Panc1 (cell line): ENCODE measurements at places on chromosomes 7 and 10.

DNA sequence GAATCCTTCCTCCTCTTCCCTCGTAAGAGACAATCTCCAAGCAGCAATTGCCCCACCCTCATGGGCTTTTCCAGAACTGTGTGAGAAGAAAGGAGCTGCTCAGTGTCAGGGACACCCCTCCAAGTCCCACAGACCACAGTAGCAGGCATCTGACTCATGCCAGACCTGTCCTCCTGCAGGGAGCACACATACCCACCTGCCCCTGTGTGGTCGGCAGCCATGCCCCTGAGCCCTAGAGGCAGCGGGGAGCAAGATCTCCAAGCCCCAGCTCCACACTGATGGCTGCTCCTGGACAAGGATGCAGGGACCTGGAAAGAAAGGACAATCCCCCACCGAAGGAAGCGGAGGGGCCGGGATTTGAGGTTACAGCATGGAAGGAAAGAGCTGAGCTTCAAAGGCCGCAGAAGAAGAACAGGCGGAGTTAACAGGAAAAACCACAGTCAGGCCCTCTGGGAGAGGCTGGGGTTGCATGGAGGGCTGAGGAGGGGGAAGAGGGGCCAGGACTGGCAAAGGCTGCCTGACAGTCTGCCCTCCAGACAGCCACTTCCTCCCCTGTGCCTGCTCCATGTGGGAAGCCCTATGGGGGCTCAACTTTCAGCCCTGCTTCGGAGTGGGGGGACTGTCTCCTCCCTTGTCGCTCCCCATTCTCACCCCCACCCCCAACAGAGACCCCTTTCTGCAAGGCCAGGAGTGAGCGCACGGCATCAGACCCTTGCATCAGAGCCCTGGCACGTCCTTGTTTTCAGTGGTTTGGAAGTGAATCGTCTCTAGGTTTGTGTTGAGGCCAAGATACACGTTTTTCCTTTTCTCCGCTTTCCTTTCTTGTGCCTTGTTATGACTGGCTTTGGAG, 46.8 kb downstream of the ASB13 start:
- DNase-seq = no peak

GRCh38 chr7:141558544-141559183, 7.5 kb downstream of the AGK start:
- no peak for DNase-seq

DNA sequence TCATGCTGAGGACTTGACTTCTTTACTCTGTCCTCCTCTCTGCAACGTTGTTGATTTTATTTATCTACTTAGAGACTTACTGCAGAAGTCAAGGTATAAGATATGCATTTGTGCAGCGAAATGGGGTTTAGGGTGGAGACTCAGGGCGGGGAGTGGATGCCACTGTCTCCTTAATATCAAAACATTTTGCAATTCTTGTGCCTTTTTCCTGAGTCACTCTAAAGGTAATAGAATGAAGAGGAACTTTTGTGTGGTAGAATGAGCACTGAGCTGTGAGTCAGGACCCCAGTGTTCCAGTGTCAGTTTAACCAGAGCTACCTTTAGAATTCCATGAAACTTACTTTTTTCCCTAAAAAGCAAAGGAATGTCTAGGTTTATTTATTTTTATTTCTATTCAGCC, 78.2 kb downstream of the VTI1A start:
- no peak for DNase-seq

DNA sequence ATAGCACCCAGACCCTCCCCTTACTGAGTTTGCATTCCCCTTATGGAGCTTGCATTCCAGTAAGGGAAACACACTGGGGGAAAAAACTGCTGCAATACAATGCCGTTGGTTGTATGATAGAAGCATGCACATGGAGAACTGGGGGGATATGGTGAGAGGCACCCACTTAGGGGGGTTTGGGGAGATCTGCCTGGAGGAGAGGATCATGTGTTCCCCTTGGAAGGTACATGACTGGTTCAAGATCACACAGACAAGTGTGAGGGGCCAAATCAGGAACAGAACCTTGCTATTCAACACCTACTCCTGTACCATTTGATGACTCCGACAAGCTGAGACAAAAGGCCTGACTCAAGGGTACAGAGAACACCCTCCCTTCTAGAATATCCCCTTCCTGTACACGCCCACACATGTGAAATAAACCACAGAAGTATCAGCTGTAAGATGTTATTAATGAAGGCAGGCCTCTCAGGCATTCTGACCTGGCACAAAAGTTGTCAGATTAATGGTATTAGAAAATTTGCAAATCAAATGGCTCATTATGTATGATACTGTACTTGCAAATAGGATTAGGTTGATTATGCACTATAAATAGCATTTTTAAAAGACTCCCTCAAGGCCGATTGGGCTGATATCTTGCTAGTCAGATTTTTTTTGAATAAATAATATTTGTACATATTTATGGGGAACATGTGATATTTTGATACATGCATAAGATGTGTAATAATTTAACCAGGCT, 122.2 kb downstream of the NPY start:
- DNase-seq = no peak

- DNase-seq = no peak
Measured at GRCh38 chr7:157400171-157400860, 63.5 kb downstream of the DNAJB6 start.

DNA sequence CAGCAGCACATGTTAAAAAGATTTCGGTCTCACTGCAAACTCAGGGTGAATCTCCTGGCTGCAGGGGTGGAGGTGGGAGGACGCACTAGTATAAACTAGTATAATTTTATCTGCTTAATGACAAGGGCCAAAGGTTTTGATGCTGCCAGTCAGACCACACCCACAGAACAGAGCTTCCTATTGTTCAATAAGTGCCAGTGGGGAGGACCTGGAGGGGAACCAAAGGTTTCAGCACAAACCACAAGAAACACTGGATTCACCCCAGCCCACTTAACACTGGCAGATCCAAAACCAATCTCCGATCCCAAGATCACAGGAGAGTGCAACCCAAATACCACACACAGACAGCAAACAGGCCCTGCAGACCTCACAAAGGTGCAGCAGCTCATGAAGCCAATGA, 6.6 kb downstream of the VOPP1 start:
- no peak for DNase-seq

DNA sequence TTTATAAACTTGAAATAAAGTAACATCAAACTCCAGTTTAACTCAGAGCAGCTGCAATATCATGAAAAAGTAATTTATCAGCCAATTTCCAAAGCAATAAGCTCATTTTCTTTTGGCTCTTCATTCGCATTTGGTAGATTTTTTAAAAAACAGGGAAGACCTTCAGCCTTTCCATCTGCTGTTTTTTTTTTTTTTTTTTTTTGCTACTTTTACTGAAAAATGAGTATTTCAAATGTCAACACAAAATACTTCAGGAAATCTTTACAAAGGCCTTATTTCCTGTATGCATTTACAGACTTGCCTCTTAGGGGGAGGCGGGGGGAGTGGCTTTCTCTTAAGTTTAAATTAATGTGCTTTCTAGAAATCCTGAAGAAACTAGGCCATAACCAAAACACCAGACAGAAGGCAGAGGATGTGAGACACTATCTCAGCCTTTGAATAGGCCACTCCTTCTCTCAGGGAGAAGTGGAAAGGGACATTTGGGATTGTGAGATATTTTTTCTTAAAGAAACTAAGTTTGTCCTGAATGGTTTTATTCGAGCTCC, 91.8 kb downstream of the COL28A1 start:
- DNase-seq = no peak

- no peak for DNase-seq
Measured at GRCh38 chr10:27743877-27744801, 1.5 kb downstream of the MKX start.

GRCh38 chr7:127974446-127975035, 56.7 kb downstream of the LRRC4 start:
- no peak for DNase-seq

GRCh38 chr7:24395512-24395911, 111.5 kb downstream of the NPY start:
- no peak for DNase-seq

DNA sequence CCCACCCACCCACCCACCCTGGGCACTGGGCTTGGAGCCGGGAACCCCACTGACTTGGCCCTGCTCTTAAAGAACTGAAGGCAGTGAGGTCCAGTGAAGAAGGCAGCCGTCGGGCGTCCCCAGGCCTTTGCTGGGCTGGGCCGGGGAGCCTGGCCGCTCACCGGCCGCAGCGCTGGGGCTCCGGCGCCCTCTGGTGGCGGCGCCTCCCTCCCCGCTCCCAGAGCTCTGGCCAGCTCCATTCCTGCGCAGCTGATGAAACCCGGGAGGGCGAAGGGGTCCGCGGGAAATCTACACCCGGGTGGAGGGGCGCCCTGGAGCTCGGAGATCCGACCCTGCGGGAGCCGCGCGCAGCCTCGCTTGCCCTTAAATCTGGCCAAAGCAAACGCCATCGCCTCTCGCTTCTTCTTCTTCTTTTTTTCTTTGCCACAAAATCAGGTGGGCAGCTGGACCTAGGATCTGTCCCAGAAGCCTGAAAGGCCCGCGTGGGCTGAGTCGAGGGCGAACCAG, 1.7 kb upstream of the CXCL12 start:
- no peak for DNase-seq

GRCh38 chr7:116548506-116548905, 23.7 kb downstream of the CAV1 start:
- DNase-seq = no peak

DNA sequence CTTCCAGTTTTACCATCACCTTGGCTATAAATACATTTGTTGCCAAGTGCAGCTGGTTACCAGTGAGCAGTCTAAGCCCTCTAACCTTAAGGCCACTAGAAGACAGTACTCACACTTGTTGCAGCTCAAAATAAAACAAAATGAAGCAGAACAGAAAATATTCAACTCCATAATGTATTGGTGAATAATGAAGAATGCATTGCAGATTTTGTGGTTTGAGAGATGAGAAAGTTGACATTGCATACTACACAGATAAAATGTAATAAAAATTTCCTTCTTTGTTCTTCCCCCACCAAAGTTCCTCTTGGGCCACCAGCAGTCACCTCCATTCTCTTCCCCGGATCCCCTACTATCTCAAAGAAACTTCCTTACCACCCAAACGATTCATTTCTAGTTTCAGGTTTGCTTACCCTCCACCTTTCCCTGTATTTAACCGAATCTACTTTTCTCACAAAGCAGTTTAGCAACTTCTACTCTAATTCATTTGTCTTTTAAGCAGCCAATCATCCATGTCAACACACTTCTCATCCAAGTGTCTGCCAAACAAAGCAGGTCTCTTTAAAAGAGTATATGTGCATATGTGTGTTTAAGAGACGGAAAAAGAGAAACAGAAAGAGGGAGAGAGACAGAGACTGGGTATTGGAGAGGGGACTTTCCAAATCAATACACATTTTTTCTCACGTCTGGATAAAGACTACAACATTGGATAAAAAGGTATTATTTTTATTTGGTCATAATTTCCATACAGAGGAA, 35.7 kb upstream of the PRPS1L1 start:
- no peak for DNase-seq

DNA sequence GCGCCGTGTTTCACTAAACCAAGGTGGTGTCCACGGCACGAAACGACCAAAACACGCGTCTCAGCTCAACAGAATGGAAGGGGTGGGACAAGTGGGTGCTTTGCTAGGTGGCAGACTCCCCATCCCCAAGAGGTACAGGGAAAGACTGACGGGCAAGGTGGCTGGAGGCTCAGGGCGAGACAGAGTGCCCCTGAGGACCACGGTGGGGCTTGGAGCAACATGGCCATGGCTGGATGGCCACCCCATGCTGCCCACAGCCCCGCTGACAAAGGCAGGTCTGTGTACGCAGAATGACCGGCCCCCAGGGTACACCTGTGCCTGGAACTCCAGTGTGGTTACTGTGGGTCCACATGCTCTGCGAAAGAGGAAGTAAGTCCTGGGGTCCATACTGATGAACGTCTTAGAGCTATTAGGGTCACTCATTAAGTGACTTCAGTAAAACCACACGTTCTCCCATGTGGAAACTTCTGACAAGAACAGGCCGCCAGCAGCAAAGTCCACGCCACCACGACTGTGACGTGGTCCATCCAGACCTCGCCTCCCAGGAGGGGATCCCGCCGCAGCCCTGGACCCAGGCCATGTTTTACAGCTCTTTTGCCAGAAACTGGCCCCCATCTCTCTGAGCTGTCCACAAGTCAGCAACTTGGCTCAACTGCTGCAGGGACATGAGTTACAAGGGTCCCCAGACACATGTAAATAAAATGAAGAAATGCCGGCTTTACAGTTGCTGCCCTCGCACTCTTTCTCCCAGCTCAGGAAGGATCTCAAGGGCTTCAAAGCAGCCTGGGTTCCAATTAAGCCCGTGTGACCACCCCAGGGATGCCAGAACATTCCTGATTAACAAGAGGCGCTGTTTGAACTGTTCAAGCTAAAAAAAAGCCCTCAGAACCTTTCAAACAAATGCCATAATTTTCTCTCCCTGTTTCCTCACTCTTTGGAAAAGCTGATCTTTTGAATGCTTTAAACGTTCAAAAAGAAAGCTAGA, 66.8 kb downstream of the MAD1L1 start:
- no peak for DNase-seq

DNA sequence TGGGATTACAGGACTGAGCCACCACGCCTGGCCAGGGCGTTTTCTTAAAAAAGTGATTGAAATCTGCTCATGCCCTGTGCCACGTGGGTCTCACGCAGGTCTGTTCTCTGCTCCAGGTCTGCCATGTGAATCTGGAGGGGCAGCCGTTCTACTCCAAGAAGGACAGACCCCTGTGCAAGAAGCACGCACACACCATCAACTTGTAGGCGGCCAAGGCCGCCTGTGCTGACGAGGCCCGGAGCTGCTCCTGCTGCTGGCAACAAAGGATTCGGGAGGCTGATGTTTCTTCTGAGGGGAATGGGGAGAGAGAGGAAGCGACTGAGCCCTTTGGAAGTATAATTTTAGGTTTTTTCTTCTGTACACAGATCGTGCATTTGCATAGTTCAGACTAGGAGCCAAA, 23.6 kb upstream of the BMPR1A start:
- DNase-seq = no peak

GRCh38 chr7:155257482-155258225, 40.0 kb upstream of the INSIG1 start:
- DNase-seq = no peak

DNA sequence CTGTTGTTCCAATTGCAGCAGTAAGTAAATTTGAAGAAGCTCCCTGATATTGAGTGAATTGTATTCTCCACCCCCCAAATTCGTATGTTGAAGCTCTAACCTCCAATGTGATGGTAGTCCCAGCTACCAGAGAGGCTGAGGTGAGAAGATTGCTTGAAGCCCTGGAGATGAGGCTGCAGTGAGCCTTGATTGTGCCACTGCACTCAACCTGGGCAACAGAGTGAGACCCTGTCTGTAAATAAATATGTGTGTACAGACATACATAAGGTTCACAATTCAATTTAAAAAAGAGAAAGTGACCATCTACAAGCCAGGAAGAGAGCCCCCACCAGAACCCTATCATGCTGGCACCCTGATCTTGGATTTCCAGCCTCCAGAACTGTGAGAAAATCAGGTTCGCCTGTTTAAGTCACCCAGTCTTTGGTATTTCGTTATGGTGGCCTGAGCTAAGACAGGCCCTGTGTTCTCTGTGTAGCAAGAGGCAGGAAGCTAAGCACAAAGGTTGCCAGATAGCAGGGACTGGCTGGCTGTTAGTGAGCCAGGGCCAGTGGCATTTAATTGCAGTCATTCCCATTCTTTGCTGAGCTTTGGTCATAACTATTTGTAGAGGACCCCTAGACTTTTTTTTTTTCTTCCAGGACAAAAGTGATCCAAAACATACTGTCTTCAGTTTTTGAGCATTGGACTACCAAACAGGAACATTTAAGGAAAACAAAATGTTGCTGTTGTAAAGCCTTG, 45.6 kb downstream of the AUTS2 start:
- no peak for DNase-seq
